ENCODE measurements at places on chromosomes 4 and X.

DNA sequence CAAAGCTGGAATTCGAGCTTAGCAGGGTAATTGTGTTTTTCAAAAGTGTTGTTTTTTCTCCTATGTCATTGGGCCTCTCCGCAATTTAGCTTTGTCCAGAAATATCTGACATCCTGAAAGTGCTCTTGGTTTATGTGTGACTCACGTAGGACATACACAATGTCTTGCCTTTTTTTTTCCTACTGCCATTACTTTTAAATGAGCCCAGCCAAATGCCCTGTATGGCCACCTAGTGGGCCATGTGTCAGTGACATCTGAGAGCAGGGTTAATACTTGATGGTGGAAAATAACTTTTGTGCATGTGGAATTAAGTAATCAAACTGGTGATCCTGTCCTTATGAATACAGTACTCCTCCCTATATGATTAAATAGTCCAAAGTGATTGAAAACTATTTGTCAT is 1411.1 kb upstream of the TENM3 start:
- DNase-seq, result no peak

DNA sequence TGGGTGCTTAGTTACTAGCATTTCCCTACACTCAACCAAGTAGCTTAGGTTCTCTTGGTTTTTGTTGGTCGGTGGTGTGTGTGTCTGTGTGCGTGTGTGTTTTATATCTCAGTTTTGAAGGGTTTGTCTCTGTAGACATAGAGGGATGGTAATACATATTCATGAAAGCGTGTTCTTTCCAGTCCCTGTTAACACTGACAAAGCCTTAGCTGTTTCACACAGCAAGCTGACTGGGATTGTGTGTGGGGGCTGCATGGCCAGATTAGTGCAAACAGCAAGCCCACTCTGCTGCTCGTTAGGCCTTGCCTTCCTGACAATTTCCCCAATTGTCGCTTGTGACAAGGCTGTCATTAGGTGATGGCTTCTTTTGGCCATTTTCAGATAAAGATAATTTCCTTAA is 43.9 kb downstream of the ALPK1 start:
- DNase-seq, result no peak

DNA sequence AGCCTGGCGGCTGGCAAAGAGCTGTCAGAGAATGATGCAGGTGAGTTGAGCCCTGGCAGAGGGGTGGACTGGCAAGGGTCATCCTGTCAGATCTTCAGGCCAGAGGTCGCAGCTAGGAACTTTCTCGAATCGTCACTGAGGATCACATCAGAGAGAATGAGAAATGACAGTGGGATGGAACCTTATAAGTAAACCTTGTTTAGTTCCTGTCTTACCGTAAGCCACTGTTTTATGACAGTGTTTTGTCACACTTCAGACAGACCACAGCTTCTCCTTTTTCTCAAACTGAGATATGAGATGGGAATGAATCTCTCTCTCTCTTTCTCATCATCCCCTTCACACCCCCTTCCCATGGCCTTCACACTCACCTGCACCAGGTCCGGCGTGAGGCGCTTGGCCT is 9.3 kb downstream of the DIPK2B start:
- no peak for DNase-seq

DNA sequence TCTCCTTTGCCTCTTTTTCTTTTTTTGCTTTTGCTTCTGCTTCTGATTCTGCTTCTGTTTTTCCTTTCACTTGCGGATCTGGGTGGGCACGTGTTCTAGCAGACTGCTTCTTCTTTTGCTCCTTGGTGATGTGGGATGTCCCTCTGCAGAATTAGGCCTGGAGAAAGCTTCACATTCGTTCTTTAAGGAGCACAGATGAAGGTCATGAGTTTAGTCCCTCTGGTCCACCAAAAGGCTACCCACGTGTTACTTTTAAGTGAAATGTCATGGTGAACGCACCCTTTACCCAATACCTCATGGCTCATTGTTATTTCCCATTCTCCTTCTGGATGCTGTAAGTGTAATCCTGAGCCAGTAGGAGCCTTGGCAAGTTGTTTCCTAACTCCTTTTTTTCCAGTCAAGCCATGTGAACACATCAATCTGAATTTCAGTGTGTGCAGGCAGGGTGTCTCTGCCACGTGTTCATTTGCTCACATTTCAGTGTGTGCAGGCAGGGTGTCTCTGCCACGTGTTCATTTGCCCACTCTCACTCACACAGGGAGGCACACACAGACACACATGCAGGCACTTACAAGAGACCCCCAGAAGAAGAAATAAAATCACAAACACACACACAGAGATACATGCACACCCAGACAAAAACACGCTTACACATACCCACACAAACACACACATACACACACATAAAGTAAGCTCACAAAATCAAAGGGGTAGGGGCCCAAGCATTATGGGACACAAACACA is 36.9 kb downstream of the NBDY start:
- no peak for DNase-seq

DNA sequence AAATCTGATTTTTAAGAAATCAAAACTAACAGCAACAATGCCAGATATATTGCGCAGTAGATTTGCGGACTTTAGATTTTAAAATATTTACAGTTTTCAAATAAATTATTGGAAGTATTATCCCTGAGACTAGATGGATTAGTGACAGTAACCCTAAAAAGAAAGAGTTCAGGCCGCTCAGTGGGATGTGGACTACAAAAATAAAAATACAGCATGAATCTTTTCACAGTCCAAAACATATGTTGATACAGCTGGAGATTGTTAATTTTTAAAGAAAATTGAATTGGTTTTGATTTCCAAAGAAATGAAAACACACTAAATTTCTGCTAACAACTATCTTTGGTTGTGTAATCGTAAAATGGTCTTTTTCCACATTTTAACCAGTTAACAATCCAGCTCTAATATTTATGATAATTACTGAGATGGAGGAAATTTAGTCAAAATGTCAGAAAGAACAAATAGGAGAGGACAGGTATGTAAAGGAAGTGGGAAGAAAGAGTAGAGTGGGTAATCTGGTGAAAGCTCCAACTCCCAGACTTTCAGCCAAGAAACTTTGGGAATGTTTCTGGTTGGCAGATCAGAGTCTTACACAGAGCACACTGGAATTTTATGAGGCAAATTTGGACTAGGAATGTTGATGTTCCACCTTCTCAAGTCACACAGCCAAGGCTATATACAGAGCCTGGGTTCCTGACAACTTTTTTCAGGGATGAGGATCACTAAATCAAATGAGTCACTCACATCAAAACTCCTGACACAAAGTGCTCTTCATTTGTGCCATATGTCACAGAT is 15.1 kb downstream of the C4orf36 start:
- DNase-seq, result no peak

- no peak for DNase-seq
Measured at GRCh38 chr4:169143335-169143734, 127.4 kb downstream of the SH3RF1 start.

DNA sequence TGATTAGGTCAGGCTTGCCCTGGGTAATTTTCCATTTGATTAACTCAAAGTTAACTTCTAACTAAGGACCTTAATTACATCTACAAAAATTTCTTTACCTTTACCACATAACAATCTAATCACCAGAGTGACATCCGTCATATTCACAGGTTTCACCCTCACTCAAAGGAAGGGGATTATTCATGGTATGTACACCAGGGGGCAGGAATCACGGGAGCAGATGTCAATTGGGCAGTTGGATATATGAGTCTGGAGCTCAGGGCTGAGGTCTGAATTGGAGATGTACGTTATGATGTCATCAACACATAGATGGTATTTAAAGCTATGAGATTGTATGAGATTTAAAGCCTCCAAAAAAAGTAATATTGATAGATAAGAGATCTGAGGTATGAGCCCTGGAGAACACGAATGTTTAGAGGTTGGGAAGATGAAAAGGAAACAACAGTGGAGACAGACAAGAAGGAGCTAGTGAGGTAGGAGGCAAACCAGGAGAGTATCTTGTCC is 52.9 kb downstream of the PGRMC1 start:
- DNase-seq, result no peak

DNA sequence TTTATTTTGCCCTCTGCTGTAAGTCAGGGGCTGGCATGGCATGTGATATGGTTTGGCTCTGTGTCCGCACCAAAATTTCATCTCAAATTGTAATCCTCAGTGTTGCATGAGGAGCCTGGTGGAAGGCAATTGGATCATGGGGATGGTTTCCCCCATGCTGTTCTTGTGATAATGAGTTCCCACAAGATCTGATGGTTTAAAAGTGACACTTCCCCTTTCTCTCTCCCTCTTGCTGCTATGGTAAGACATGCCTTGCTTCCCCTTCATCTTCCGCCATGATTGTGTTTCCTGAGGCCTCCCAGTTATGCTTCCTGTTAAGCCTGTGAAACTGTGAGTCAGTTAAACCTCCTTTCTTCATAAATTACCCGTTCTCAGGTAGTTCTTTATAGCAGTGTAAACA is 72.0 kb upstream of the MSX1 start:
- no peak for DNase-seq

DNA sequence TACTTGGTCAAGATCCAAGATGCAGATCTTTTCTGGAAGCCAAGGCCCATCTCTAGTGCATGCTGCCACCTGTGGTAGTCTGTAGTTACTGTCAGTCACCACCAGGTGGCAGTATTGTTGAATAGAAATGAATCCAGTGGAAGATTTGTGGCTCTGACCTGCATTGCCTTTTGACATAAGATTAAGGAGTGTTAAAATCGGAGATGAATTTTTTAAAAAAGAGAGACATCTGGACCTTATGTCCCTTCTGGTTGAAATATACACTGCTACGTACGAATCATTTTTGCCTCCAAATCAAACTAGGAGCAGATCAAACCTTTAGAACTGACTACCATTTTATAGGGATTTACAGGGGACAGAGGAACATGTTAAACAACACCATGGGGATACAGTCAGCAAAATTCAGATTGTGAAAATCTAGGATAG is 46.9 kb upstream of the RHOH start:
- DNase-seq, result peak; percentile 68

DNA sequence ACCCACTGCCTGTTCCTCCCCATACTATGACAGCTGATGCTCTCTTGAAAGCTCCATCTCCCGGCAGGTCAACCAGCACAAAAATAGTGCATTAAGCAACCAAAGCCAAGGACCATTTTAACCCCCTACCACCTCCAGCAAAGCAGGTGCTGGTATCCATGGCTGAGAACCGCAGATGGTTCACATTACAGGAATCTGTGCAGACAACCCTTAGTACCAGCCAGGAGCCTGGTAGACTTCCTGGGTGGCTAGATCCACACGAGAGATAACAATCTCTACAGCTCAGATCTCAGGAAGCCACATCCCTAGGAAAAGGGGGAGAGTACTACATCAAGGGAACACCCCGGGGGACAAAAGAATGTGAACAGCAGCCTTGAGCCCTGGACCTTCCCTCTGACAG is 248.0 kb downstream of the FGF13 start:
- no peak for DNase-seq

DNA sequence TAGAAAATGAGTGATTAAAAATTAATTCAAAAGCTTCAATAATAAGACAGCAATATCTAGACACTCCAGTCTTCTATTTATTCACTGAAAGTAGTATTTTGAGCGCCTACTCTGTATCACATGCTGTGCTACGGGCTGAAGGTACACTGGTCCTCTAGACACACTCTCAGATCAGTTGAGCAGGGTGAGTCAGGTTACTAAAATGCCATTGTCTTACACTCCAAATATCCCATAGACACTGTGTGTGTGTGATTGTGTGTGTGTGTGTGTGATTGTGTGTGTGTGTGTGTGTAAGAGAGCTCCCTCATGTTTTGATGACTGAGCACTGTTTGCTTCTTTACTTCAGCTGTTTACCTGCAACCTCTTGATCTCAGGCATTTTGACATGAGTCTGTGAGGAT is 342.8 kb upstream of the BOD1L1 start:
- DNase-seq, result no peak

GRCh38 chr4:159117968-159118367 is 15.1 kb downstream of the RAPGEF2 start:
- no peak for DNase-seq

GRCh38 chr4:98540803-98541202 is 117.6 kb downstream of the TSPAN5 start:
- DNase-seq, result no peak

GRCh38 chr4:10746371-10747171 is 62.0 kb upstream of the CLNK start:
- DNase-seq, result no peak

DNA sequence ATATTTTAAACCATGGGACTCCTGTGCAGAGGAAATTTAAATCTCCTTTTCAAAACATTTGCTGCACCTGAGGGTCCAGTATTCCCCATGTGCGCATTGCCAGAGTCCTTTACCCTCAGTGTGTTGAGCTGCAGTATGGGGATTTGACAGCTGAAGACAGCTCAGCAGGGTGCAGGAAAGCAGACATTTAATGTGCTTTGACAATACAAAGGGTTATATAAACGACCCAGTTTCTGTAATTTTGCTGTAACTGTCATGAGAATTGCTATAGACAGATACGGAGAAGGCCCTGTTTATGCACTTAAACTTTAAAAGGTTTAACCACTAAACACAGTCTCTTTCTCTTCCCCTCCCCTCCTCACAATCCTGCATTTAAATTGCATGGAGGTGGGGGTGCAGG is 393.4 kb downstream of the MID1IP1 start:
- DNase-seq, result no peak

DNA sequence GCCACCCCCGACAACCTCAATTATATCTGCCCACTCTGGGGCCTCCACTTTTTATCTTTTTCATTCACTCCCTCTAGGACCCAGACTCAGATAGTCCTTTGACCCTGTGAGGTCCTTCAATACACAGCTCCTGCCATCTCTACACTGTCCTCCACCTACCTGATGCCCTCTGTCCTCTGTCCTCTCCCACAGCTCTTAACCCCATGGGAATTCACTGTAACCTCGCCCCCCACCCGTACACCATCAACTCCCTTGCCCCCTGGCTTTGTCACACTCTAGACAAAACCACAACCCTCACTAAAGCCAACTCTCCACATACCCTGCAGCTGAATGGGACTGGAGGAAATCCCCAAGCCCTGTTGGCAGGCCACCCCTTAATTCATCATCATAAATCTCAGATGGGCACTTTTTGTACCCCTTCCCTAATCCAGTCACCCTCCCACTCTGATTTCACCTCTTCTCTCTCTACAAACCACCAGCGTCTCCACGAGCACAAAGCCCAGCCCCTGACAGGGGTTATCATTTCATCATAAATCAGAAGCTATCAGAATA is 52.3 kb upstream of the ENPP6 start:
- DNase-seq, result no peak

GRCh38 chr4:182325397-182325796 is 82.2 kb downstream of the TENM3 start:
- DNase-seq, result no peak

- no peak for DNase-seq
Measured at GRCh38 chrX:1911401-1912128, 296.7 kb downstream of the ASMT start.

DNA sequence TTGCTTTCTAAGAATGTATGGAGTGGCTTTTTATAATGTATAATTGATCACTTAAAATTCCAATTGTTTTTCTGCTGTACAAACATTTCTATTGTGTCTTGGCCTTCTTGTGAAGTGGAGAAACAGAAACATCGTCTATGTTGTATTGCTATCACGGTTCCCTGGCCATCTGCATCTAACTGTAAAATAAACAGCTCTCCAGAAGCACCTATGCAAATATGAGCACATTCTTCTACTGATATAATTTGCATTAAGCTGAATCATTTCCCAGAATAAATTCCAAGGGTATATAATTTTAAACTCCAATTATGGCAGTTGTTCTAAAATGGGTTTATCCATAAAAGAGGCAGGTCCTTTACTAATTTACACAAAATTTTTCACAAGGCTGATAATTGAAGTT is 261.6 kb upstream of the STS start:
- DNase-seq, result no peak

- no peak for DNase-seq
Measured at GRCh38 chr4:54709400-54709799, 51.6 kb downstream of the KIT start.

- DNase-seq, result no peak
Measured at GRCh38 chrX:108049649-108050048, 4.8 kb downstream of the VSIG1 start.

Data from activated naive CD4-positive, alpha-beta T cell treated with anti-CD3 and anti-CD28 coated beads, Interleukin-2, amount 50 U/mL, for 16 hours (primary cell).